Cardiac septum (tissue), 1 donor: ENCODE measurements at places on chromosomes 5 and 9. TPM values are rescaled to one million over a fixed set of nuclear protein-coding genes. Genes with fewer than 3 reads are reported as not detected.

DNA sequence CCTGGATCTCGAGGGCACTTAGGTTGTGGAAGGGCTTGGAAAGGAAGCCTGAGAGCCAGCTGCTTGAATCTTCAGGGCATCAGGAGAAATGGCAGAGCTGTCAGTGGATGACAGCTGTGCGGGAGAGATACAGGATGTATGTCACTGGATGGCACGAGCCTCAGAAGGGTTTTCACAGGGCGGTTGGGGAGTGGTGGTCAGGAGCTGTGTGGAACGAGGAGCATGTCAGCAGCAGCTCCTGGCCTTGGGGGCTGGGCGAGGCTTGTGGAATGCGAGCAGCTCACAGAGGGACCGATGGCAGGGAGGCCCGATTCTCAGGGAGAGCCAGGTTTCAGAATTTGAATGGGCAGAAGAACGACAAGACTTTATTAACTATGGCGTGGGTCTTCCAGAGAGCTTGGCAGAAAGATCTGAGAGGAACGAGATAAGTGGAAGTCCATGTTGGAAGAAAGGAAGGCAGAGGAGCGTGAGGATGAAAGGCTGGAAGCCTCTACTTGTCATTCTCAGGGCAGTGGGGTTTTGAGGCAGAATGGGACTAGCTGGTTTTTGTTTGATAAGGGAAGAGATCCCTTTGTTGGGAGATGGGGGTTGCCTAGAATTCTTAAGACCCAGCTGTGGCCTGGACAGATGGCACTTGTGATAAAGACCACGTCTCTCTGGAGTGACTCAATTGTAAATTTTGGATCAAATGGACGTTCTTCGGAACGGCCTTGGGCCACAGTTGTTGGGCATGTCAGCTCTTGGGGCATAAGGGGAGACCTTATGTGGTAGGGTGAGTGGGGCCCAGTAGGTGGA lies 60.3 kb downstream of the SNX30 start:
- no peak for DNase-seq

DNA sequence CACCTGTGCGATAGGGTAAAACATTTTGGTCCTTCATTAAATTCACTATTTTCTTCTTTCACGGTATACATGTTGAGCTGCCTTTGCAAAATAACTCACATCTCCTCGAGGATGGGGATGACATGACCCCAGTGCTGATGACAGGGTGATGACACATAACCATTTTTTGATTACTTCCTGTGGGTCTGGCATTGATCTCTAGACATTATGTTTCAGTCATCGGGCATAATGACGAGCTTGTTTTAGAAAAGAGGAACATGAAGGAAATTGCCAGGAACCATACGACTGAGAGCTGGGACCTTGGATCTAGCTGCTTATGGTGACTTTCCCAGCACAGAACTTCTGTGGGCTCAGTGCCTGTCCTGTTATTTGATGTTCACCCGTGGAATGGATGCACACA lies 25.2 kb downstream of the COL5A1 start:
- DNase-seq: no peak

- no peak for DNase-seq
These were observed 561.3 kb upstream of the WWC1 start for GRCh38 chr5:167730121-167730520.

- DNase-seq: no peak
These were observed 341.1 kb downstream of the ASTN2 start for GRCh38 chr9:117073539-117074341.

URM1 gene
- total RNA-seq: 49.5 TPM
